ENCODE measurements at places on chromosomes 12 and 14.

DNA sequence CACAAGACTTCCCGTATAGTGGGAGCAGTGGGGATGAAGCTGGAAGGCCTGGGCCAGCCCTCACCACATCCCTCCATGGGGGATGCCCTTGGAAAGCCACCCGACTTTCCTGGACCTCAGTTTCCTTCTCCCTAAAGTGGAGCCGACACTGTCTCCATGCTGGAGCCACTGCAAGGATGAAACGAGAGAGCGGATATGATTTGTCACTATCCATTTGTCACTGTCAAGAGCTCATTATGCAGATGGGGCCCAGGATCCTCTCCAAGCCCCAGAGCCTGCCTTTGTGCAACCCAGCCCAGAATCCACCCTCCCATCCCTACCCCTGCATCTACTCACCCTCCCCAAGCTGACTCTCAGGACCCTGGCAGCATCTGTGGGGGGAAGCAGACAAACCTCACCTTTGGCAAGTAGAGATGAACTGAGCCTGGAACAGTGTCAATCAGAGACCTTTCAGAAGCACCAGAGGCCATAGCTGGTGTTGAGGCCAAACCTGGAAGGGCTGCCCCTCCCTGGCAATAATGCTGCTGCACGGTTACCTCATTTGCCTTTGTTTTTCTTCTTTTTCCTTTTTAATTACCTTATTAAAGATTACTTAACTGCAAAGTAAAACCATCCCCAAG is 287.7 kb upstream of the RTL1 start:
- no peak for DNase-seq

- no peak for DNase-seq
Observed at GRCh38 chr14:34649344-34649743, 19.4 kb upstream of the SNX6 start.

DNA sequence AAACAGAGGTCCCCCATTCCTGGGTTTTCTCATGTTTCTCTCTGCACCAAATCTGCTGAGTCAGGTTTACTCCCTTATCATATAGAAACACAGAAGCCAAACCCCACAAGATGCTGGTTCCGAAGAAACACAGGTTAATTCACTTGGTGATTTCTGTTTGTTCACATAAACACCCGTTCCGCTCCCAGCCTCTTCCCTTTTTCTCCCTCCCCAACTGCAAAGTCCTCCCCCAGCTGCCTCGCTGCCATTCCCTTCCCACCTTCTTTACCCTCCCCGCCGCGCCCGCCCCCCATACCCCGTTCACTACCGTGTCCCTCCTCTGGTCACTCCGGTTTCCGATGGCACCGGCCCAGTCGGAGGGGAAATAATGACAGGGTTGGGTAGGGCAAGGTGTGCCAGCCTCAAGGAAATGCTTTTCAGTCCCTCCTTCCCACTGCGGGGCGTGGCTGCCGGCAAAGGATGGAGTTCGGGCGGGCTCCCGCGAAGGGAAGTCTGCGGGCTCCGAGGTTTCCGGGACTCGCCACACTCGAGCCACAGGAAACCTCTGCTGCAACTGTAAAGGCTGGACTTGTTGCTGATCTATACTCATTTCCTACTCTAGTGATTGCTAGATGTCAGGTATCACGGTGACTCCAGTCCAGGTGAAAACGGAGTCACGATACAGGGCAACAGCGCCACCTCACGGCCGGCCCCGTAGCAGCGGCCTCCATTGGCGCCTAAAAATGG is at the start of gene STYK1:
STYK1 (minus strand) TSS at position 394 of the 726 bp plus-strand sequence. CDS start 39,434 bp downstream, outside the sequence.
- DNase-seq: peak; percentile 69

- DNase-seq: no peak
Observed at GRCh38 chr14:68140076-68140741, 320.6 kb downstream of the RAD51B start.

GRCh38 chr14:60710494-60710893 is 13.7 kb downstream of the SIX4 start:
- DNase-seq: no peak

GRCh38 chr12:46585854-46586621 is 213.5 kb upstream of the SLC38A2 start:
- peak; percentile 18 for DNase-seq

DNA sequence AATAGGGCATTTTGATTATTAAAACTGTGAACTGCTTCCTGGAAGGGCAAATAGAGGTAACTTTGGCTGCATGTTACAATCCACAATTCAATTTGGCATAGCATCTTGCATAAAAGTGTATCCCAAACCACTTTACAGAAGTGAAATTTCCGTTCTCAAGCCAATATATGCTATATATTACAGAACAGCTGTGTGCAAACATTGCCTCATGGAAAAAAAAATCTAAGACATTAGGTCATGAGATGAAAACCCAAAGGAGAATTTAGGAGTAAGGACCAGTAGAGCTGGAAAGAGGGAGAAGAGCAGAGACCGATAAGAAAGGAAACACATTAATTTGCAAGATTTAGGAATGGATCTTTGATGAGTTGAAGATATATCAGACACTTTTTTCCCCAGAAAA is 239.2 kb downstream of the PAX9 start:
- DNase-seq: no peak

GRCh38 chr14:64752909-64753308 is 48.7 kb downstream of the PLEKHG3 start:
- DNase-seq: no peak

DNA sequence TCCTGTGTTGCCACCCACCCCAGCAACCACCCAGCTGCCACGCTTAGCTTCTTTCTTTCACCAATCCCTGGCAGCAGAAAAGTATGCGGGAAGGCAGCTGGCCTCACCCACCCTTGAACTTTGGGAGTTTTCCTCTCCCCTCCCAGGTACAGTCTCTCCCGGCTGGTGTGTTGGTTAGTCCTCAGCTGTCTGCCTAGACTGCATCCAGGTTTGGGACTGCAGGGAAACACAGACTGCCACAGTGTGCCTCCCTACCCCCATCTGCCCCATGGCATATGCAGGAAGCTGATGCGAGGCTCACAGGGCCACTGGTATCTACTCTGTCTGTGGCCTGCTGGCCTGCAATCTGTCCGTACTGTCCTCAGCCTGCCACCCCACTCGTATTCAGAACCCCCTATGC is 2.1 kb downstream of the CD9 start:
- no peak for DNase-seq

GRCh38 chr14:96894966-96895365 is 97.8 kb downstream of the VRK1 start:
- no peak for DNase-seq

GRCh38 chr14:104665114-104665656 is 24.2 kb upstream of the INF2 start:
- DNase-seq: no peak

- DNase-seq: no peak
Observed at GRCh38 chr14:101862711-101863110, 101.2 kb downstream of the PPP2R5C start.

DNA sequence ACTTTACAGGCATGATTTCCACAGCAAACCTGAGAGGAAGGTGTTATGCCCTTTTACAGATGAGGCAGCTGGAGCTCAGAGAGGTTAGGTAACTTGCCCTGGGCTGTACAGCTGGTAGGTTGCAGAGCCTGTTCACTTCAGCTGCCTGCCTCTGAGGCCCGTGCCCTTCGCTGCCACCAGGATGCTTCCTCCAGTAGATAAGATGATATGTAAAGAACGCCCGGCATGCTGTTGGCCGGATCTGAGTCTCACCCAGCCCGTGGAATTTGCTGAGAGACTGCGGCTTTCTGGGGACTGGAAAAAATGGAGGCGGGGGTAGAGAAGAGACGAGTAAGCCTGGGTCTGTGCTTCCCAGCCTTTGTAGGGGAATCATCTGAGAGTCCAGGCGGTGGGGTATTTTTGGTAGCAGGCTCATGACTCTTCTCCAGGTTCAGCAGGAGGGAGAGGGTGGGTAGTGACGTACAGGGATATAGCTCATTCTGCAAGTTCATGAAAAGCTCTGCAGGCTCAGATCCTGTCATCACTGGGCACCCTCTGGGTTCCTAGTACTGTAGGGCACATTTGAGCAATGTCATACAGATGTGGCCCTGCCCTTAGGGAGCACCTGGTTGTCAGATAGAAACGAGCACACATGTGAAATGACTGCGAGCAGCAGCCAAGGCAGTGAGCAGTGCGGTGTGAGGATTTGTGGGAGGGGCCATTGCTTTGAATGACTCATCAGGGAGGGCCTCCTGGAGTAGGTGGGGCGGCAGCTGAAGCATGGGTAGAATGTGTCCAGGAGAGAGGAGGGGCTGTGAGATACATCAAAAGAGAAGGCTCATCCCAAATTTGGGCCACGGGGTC is 159.4 kb downstream of the TSPAN9 start:
- DNase-seq: no peak

DNA sequence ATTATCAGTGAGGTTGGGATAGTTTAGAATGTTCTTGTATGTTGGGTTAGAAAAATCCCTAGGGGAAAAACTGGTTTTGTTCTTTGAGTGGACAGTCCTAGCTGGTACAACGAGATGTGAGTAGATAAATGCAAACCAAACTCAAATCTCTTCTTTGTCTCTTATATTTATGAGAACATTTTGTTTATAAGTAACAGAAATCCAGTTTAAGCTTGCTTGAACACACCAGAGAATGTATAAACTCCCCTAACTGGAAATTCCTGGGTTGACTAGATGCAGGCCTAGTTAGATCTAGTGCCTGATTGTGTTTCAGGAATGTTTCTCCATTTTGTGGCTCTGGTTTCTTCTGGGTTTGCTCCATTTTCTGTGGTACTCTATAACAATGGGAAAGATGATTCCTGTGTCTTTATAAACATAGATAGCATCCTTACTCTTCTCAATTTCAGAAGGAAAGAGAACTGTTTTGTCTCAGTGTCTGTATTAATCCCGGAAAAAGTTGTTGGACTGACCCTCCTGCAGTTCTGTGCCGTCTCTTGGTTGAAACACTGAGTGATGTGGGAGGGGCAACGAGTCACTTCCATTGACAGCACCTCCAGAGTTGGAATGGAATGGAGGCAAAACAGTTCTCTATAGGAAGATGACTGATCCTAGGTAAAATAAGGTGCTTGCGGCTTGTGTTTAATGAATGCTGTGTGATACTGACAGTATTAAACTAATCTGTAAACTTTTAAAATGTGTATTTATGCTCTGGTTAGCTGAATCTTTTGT is 244.8 kb downstream of the TMTC2 start:
- no peak for DNase-seq

DNA sequence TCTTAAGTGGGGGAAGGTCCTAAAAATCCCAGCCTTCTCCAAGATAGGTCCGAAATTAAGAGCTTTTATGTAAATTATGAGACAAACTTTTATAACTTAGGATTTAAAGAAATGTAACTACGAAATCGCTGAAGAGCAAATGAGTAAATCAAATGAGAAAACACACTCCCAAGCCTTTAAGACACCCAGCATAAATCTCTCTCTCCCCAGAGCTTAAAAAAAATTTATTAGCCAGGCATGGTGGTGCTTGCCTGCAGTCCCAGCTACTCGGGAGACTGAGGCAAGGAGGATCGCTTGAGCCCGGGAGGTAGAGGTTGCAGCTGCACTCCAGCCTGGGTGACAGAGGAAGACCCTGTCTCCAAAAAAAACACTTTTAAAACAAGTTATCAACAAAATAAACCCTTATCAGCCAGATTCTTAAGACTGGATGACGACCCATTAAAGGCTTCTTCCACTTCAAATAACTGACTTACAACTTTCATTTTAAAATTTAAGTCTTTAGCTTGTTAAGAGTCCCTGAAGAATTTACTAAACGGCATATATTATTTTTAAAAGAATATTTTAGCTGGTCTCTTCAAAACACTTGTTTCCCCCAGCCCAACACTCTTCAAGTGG is 3.2 kb downstream of the PTGES3 start:
- no peak for DNase-seq

GRCh38 chr14:69775012-69775411 is 8.1 kb downstream of the SRSF5 start:
- no peak for DNase-seq

All from activated naive CD4-positive, alpha-beta T cell treated with anti-CD3 and anti-CD28 coated beads, Interleukin-2, amount 50 U/mL, for 16 hours (primary cell).